CD4-positive, alpha-beta T cell treated with Interleukin-4 for 4 hours (primary cell): ENCODE measurements at places on chromosomes 6 and 20.

- no peak for DNase-seq
Observed at GRCh38 chr20:25376236-25376635, 14.4 kb downstream of the ABHD12 start.

GRCh38 chr20:34004227-34004626 lies 10.5 kb downstream of the RALY start:
- DNase-seq = no peak

GRCh38 chr6:114000069-114000468 lies 29.1 kb upstream of the HDAC2 start:
- no peak for DNase-seq

DNA sequence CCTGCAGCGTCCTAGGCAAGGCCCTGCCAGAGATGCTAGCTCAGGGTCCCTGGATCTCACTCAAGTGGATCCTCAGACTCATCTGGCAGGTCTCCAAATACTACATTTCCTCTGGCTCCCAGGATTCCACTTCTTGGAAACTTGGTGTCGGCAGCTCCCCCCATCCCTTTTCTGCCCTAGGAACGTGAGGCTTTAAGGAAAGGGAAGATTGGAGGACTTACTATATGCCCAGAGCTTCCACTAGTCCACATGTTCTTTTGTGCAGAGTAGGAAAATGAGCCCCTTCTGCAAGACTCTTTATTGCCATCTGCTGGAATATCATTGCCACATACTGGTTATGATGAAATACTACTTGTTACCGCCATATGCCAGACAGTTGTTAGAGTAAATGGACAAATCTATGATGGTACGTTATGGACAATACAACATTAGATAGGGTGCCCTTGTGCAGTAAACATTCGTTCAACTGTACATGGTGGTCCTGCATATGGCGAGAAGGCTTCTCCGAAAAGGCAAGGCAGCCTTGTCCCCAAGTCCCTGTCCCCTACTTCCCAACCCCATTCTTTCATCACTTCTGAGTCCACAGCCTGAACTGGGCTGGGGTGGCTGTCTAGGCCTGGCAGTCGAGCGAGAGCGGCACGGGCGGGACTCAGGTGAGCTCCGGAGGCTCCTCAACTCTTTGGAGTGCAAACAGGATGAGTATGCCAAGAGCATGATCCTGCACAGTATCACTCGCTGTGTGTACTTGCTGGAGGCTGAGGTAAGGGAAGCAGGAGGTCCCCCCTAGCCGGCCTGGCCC lies 780 bp downstream of the ARMC12 start:
- DNase-seq = peak; percentile 78

DNA sequence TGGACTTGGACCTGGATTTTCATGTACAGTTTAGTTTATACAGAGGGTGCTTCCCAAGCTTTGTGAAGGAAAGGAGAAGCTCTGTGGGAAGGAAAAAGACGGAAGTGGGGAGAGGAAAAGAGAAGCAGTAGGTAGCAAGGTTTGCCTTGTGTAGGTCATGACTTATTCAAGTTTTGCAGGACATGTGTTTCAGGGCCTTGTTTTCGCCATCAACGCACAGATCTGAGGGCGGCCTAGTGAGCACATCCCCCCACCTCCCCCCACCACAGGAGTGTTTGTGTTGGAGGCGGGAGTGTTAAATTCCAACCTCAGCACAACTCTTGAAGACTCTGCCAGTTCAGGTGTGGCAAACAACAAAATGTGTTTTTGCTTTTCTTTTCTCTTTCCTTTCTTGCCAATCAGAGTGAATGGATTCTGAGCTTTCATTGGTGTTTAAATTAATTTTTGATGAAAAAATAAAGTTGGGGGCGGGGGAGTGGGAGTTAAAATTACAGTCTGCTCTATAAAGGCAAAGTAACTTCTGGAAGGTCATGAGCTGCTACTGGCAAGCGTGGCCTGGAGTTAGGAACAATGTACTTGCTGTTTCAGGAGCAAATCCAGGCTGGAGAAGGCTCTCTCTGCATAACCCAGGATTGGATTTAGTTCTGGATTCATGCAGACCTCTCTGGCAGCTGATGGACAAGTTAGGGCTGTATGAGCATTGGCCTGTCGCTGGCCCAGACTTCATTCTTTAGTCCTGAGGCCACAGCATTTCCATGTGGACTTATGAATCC lies 338.5 kb downstream of the CD83 start:
- DNase-seq = no peak

- DNase-seq = no peak
Observed at GRCh38 chr6:92111386-92111785, 1308.0 kb downstream of the EPHA7 start.

GRCh38 chr6:830667-831327 lies 137.9 kb upstream of the EXOC2 start:
- DNase-seq = no peak
